ENCODE measurements at places on chromosomes 2 and 18.

- no peak for DNase-seq
Measured at GRCh38 chr2:216090369-216090786, 8.7 kb downstream of the TMEM169 start.

GRCh38 chr18:49638891-49639557 lies 77.2 kb downstream of the LIPG start:
- DNase-seq = no peak

DNA sequence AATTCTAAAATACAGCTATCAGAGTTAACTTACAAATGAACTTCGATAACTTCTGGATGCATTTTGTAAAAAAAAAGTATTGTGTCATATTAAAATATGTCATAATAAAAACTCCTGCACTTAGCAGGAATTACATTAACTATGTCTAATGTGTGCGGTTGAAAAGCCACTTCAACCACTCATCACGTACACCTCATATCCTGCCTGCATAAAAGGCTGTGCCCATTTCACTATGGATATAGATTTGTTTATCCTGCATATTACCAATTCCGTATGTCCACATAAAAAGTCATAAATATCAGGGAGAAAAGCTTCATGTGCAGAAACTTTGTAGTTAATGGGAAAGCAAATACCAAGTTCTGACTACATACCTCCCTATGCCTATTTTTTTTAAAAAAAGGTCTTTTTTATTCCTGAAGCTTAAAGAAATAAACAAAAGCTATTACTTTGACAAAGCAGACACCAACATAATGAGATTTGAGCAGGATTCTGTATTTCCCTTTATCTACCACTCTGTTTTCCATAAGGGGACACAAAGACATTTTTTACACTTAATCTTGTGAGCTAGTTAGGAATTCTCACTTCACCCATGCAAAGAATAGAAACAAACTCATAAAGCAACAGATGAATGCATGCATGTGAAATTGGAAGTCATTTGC lies 96.1 kb downstream of the PPP1R1C start:
- no peak for DNase-seq

DNA sequence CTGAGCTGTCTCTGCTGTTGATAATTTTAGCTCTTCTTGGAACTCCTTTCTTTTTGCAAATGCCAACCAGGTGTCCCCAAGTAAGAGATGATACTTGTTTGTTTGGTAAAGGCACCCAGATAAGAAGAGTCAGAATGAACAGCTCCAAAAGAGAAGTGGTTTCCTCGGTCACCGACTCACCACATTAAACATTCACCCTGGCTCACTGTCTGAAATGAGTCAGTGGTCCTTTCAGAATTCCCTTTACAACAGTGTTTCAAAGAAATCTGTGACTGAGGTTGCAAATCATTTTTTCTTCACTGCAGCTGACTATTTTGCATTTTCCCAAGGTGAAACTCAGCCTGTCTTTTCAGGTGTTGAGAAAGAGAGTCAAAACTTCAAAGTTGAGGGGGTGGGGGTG lies 16.2 kb upstream of the CXCR4 start:
- no peak for DNase-seq

Measured in amygdala (tissue), 56 donors.